ENCODE measurements at places on chromosomes 13 and 19. TPM values are rescaled to one million over a fixed set of nuclear protein-coding genes. Genes with fewer than 3 reads are reported as not detected.

DNA sequence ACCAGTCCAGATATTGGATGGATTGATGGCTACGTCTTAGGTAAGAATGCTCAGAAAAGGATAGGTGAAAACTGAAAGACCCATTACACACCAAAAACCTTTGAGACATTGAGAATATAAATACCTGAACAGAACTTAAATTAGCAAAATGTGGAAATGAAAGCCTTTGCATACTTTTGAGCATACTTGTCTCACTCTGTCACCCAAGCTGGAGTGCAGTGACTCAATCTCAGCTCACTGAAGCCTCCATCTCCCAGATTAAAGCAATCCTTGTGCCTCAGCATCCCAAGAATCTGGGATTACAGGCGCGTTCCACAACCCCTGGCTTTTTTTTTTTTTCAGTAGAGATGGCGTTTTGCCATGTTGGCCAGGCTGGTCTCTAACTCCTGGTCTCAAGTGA, 695.3 kb downstream of the DACH1 start:
- no peaks in the 10 kb centered on the region for H3K4me1 ChIP-seq
- no peak for DNase-seq
- H3K27me3 ChIP-seq: no peaks in the 10 kb centered on the region
- no peak overlapping the region for H3K4me3 ChIP-seq
- H3K36me3 ChIP-seq: no peaks in the 10 kb centered on the region

PLEKHA4 gene
- total RNA-seq: 4.0 TPM

IGFL1 gene
- not detected for total RNA-seq

DNA sequence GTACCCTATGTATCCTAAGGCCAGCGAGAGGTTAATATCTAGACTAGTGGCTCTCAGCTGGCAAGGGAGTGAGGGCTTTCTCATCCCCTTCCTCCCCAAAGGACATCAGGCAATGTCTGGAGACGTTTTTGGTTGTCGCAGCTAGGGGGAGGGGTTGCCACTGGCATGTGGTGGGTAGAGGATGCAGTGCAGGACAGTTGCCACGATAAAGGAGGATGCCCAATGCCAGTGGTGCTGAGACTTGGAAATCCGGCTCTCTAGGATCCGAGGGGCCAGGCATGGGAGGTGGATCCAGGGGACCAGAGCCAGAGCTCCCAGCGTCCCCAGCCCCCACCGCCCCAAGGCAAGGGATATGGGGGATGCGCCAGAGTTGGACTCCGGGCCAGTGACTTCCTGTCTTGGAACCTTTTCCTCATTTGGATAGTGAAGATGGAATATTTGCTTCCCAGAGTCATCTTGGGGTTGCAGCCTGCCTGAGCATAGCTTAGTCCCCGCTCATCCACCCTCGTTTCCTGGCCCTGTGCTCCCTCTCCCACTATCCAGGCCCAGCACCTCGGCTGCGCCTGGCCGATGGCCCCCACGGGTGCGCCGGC, 4.9 kb downstream of the SSC5D start:
- H3K27me3 ChIP-seq: no peaks in the 10 kb centered on the region
- DNase-seq: no peak
- H3K36me3 ChIP-seq: no peaks in the 10 kb centered on the region
- H3K4me3 ChIP-seq: no peak overlapping the region

DNA sequence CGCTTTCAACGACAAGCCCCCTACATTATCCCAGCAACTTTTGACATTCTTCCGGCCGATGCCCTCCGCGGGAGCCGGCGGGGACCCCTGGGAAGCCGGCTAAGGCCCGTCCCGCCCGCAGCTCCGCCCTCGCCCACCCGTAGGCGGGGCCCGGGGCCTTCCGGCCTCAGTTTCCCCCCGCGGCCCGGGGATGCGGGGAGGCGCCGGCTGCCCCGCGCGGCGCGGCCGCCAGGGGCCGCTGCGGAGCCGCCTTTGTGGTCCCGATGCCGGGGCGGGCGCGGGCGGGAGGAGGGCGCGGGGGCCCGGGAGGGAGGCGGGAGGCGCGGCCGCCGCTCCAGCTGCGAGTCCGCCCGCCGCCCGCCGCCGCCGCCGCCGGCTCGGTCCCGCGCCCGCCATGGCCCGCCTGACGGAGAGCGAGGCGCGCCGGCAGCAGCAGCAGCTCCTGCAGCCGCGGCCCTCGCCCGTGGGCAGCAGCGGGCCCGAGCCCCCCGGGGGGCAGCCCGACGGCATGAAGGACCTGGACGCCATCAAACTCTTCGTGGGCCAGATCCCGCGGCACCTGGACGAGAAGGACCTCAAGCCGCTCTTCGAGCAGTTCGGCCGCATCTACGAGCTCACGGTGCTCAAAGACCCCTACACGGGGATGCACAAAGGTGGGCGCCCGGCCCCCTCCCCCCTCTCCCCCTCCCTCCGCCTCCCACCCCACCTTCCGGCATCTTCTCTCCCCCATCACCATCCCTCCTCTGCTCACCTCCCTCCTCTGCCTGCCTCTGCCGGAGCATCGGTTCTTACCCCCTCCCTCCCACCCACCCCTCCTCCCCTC, at the start of gene CELF5:
TSS of gene CELF5 (plus strand) at position 316 of the 823 bp plus-strand sequence. CDS start at position 395, 79 bp downstream.
- H3K27me3 ChIP-seq: no peaks in the 10 kb centered on the region
- H3K27ac ChIP-seq: no peak within 1 kb of the TSS
- DNase-seq: peak; percentile 60
- no peaks in the 10 kb centered on the region for H3K36me3 ChIP-seq

All from naive thymus-derived CD4-positive, alpha-beta T cell (primary cell).